ENCODE measurements at places on chromosomes 1 and 21.
A peak's percentile ranks its signal among the peaks of the same experiment; 100 is the strongest.

GRCh38 chr1:94283462-94283861, 46.1 kb upstream of the ARHGAP29 start:
- DNase-seq, result no peak

DNA sequence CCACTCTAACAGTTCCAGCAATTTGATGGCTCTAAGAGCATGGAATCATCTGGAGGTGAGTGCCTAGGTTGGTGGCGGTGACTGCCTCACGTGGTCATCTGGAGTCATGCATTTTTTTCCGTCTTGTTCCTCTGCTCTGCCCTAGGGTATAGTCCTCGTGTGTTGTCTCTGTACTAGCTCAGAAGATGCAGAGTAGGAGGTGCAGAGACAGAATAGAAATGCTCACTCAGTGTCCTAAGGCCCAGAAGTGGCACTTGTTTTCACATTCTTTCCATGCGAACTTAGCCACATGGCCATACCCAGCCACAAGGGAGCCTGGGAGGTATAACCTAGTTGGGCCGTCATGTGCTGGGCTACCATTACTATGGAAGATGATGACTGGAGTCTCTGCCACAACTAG, 30.3 kb downstream of the DYRK1A start:
- DNase-seq, result no peak

DNA sequence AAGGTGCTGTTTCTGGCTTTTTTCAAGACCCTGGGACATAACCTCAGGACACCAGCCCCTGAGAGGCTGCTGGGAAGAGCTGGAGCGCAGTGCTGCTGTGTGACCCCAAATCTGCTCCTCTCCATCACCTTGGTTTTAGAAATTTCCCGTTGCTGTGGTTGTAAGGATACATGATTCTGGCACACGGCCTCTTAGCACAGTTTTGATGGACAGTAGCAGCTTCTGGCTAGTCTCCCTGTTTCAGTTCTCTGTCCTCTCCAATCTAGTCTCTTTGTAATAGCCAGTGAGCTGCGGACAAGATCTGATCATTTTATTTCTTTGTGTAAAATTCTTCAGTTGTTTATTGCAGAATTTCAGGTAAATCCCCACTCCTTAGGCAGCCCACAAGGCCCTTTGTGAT, 3.1 kb downstream of the CLIC6 start:
- no peak for DNase-seq

DNA sequence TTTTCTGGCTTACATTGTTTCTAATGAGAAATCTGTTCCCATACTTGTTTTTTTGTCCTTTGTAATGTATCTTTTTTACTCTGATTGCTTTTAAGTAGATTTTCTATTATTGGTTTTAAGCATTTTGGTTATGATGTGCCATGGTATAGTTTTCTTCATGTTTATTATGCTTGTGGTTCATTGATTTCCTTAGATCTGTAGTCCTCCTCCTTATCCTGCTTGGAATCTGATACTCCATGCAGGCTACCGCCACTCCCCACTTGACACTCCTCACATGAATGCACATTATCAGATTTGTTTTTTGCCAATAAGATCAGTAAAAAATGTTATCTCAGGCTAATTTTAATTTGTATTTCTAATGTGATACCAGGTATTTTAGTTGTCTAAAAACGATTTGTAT, 20.8 kb downstream of the UROD start:
- no peak for DNase-seq

DNA sequence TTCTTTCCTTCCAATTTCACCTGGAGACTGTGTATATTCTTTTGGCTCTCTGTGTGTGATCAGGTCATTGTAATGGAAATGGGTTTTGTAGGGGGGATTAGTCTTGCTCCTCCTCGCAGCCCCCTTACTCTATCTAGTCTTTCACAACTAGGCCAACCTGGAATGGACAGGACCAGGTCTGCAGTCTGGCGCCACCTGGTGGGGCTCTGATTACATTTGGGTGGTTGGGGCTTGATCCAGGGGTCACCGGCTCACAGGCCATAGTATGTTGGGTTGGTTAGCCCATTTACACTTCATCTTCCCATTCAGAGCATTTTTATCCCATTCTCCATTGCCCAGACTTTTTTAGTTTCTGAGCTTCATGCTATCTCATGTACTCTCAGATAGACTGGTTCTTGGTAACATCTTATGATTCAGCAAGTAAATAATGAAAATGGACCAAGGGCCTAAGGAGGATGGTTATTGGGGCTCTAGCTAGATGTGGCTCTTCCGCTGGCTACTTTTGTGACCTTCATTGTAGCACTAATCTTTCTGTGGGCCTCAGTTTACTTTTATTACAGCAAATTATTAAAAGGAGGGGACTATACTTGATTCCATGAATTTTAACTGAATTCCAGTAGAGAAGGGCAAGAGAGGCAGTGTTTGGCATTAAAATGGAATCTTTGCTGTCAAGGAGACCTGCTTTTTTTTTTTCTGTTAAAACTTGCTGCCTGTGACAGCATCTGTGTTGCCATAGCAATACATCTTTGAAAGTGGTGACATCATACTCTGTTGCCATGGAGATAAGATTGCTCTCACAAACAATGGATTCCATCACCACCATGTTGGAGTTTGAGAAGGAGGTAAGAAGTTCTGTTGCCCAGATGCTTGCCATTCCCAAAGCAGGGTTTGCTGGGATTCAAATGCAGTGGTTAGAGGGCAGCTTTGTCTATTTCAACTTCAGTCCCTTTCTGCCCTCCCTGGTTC, 150.1 kb downstream of the PLXNA2 start:
- DNase-seq, result peak; percentile 73

DNA sequence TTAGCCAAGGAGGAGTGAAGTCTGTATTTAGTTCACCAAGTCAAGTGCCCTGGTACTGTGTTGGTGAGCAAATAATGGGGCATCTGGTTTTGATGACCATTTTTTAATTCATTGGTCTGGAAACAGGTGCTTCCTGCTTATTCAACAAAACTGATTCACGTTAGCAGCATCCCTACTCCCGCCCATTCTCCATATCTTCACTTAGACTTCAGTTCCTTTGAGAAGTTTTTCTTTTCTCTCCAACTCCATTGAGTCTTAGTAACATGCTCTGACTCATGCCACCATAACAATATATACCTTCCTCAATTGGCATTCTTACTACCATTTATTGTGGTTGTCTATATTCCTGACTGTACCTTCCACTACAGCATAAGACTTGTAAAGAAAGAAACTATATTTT, 468.9 kb downstream of the DPYD start:
- no peak for DNase-seq

- no peak for DNase-seq
These were observed 226.4 kb downstream of the DYRK1A start for GRCh38 chr21:37593015-37593414.

- DNase-seq, result peak; percentile 51
These were observed 6.1 kb upstream of the IGFN1 start for GRCh38 chr1:201184307-201185122.

DNA sequence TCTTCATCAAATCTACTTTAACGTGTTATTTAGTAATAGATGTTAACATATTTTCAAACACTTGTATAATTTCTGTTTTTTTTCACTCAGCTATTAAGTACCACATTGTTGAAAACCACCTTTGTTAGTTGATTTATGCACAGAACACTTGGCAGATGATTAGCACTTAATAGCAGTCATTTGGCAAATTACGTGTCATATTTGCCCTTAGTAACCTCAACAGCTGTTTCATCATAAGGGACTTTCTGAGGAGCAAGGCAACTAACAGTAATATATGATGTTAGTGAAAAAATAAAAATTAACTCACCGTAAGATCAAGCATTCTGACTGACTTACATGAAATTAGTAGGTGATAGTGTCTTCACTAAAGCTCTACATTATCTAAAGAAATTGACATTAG, 186.4 kb downstream of the HMCN1 start:
- DNase-seq, result no peak

GRCh38 chr1:183033205-183033604, 10.0 kb downstream of the LAMC1 start:
- no peak for DNase-seq

GRCh38 chr1:10646347-10646861, 150.0 kb downstream of the CASZ1 start:
- DNase-seq, result no peak

DNA sequence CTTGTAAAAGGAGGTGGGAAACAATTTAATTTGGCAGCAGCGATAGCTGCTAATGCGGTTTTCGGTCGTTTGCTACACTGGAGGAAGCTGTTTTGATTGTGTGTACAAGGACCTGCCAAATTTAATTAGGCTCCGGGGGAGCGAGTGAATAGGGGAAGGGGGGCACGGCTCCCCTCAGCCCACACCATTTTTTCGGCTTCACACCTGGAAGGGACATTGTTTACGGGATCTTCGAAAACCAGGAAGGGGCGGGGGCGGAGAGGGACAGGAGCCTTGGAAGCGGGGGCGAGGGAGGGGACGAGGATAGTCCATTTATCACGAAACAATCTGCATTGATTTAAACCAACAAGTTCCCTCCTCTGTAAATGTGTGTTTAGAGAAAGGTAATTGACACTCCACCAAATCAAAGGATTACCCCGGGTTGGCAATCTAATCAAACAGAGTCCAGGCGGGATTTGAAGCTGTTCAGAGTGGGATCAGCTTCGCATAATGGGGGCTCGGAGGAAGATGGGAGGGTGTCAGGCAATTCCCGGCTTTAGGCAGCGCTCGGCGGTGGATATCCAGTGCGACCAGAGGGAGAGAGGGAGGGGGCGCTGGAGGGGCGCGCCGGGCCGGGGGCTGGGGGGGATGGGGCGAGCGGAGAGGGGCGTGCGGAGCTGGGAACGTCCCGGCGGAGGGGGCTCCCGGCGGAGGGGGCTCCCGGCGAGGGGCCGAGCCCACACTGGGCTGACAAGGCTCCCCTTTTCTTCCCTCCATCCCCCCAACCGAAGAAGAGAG, 9.8 kb downstream of the PAX7 start:
- no peak for DNase-seq

DNA sequence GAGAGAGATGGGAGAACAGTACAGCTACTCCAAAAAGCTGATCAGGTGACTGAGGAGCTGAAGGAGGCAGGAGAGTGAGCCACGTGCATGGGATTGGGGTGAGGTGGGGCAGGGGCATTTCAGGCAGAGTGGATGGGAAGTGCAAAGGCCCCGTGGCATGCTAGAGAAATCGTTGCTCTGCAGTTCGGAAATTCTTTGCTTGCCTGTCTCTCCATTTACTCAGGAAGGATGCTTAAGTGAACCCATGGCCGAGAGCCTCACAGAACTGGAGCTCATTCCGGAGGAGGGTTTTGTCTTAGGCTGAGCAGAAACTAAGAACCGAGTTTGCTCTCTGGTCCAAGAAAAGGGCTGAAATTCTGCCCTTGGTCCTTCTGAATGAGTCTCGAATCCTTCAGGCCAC, 139.8 kb upstream of the TMEM51 start:
- DNase-seq, result no peak

DNA sequence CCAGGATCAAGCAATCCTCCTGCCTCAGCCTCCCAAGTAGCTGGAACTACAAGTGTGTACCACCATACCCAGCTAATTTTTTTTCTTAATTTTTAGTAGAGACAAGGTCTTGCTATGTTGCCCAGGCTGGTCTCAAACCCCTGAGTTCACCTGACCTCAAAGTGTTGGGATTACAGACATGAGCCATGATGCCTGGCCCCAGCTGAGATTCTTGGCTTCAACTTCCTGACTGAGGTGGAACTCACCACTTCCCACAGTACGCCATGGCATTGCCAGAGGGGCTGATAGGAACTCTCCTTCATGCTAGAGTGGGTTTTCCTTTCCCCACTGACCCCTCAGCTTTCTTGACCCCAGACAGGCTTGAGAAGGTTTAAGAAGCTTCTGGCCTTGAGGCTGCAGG, 251.0 kb upstream of the CSF3R start:
- DNase-seq, result no peak

GRCh38 chr1:228781161-228781808, 46.0 kb downstream of the RHOU start:
- no peak for DNase-seq

DNA sequence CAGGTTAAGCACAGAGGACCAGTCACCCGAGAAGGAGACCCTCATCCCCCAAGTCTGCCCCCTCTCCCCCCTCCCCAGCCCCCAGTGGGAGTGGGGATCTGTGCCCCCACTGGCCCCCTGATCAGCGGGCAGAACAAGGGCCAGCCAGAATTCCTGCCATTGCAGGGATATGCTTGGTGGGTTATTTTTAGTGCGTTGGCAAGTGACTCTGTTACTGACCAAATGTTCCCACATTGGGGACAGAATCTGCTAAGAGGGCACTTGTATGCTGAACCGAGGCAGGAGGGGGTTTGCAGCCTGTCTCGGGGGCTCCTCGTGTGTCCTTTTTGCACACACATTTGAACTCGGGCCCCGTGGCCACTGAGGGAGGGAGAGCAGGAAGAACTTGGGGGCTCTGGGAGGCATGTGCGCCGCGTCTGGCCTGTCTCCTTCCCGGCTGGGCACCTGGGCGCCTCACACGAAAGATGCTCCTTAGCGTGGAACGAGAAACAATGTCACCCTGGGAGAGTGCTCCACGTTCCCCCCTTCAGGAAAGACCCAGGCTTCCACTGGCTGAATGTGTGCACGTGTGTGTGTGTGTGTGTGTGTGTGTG, 66.4 kb upstream of the CASZ1 start:
- no peak for DNase-seq

GRCh38 chr21:33684068-33684467, 41.8 kb downstream of the ITSN1 start:
- no peak for DNase-seq

- no peak for DNase-seq
These were observed 8.1 kb downstream of the UTP25 start for GRCh38 chr1:209835782-209836298.

GRCh38 chr1:32247983-32248889, 1.2 kb downstream of the FAM167B start:
- peak; percentile 79 for DNase-seq

GRCh38 chr1:212309967-212310366, 24.8 kb downstream of the PPP2R5A start:
- no peak for DNase-seq

GRCh38 chr1:10892138-10893065, 96.0 kb upstream of the CASZ1 start:
- no peak for DNase-seq

GRCh38 chr1:100279358-100279923, 13.4 kb downstream of the RTCA start:
- DNase-seq, result no peak

- DNase-seq, result no peak
These were observed 14.6 kb downstream of the STRIP1 start for GRCh38 chr1:110048923-110049601.

DNA sequence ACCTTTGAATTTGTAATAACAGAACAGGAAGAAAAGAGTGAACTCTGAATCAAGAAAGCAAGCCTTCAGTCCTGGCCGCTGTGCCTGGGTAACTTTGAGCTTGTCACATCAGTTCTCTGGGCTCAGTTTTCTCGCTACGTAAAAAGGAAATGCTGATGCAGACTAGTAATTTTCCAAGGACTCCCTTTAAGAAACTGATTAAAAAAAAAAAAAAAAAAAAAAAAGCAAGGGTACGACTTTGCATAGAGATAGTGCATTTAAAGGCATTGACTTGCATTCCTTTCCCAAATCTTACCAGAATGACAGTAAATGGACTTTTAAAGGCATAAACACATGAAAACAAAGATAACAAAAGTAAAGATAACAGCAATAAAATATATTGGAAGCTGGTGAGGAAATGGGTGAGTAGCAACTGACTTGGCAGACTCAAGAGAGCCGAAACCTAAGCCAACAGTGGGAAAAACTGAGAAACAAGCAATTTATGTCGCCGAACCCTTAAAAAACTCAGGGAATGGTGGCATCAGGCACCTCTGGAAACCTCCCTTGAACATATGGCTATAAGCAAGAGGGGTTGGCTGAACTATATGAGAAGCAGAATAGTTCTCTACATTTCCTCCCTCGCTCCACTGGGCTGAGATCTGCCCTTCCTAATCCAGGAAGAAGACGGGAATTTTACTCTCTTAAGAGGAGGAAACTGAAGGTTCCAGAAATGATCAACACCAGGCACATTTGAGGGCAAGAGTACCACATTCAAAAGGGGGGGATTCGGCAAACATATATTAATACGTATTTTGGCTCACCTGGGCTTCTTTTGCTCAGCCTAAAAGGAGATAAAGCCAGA, 189.2 kb downstream of the CDC7 start:
- DNase-seq, result no peak
